Stimulated activated CD4-positive, alpha-beta T cell treated with anti-CD3 and anti-CD28 coated beads, Interleukin-15, amount 100 ng/mL, for 24 hours (primary cell): ENCODE measurements at places on chromosomes 2 and 18.
A peak's percentile ranks its signal among the peaks of the same experiment; 100 is the strongest.

DNA sequence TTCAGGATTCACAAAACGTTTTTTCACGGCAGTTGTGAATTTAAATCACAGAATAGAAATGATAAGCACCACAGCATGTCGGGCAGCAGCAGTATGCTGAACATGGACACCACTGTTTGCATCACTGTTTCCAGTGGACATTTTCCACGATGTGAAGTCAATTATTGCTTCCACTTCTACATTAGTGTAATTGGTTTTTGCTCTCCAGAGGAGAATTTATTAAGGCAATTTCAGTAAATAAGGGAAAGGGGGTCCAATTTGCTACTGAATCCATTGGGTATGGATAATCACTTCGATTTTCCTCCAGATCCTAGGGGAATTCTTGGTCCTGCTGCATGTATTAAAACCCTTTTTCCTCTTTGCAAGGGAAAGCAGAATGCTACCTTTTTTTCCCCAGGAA lies 30.2 kb upstream of the VWC2L start:
- DNase-seq: no peak

GRCh38 chr2:5851410-5851809 lies 159.2 kb downstream of the SOX11 start:
- DNase-seq: no peak

DNA sequence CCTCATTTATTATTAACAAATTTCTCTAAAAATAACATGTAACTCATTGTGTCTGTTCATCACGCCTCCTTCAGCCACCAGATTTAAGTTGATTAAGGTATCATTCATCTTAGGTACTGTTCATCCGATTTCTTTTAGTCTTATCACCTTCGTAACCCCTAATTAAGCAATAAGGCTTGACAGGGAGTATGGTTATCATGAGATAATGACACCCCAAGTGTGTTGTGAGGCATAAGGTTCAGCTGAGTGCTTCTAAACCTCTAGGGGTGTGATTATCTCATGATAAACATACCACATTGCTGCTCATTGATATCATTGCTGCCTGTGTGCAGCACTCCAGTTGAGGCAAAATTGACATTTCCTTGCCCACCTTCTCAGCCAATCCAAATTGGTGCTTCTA lies 158.9 kb upstream of the BOD1L2 start:
- DNase-seq: no peak

- no peak for DNase-seq
Observed at GRCh38 chr2:71536226-71536671, 82.9 kb downstream of the DYSF start.

DNA sequence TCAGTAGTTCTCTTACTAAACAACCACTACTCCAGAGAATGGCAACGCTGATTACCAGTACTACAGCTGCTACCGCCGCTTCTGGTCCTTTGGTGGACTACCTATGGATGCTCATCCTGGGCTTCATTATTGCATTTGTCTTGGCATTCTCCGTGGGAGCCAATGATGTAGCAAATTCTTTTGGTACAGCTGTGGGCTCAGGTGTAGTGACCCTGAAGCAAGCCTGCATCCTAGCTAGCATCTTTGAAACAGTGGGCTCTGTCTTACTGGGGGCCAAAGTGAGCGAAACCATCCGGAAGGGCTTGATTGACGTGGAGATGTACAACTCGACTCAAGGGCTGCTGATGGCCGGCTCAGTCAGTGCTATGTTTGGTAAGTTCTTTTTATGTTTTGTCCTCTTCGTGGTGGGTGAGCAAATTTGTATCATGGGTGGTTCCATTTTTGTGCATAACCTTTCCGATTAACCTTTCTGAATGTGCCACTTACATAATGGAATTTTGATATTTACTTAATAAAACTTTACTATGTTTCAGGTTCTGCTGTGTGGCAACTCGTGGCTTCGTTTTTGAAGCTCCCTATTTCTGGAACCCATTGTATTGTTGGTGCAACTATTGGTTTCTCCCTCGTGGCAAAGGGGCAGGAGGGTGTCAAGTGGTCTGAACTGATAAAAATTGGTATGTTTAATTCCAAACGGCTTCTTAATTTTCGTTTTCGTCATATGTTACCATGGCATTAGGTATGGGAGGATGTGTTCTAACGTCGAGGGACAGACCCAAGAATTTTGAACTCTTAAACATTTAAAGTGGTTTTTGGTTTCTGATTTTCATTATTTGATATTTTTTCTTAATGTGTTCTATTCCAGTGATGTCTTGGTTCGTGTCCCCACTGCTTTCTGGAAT lies 1.3 kb downstream of the SLC20A1 start:
- peak; percentile 33 for DNase-seq

DNA sequence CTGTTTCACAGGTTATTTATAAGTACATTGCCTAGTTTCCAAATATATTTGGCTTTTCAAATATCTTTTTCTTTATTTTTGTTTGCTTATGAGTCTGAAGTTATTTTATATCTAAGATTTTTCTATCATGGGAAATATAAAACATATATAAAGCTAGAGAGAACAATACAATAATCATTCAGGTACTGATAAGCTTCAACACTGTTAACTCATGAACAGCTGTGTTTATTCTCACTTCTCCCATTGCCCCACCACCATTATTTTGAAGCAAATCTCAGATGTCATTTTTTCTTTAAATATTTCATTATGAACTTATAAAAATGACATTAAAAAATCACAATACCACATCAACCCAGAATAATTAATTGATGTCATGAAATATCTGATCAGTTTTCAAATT lies 9.7 kb downstream of the CAMKMT start:
- DNase-seq: no peak

GRCh38 chr18:58405107-58405898 lies 223.6 kb downstream of the ALPK2 start:
- no peak for DNase-seq

DNA sequence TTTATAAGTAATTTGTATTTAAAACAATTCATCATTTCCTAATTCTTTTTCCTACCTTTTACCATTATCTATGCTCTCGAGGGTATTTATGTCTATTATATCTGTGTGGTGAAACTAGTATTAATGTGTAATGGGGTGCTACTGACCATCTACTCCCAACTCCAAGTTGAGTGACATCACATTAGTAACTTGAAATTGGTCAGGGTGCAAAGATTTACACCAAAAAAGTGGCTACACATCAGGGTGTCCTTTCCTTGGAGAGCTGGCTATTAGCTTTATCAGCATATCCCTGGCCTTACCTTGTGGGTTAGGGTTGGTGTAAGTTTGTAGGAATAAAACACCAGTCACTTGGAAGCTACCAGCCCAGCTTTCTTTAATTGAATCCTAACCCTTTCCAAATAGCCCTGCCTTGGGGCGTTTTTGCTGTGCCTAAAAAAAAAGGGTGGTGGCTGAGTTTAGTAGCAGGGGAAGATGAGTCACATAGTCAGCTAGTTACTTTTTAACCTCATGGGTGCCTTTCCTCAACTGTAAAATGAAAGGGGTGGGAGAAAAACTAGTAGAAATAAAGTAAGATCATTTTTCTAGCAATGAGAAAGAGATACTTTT lies 14.0 kb downstream of the ANXA4 start:
- DNase-seq: peak; percentile 16

DNA sequence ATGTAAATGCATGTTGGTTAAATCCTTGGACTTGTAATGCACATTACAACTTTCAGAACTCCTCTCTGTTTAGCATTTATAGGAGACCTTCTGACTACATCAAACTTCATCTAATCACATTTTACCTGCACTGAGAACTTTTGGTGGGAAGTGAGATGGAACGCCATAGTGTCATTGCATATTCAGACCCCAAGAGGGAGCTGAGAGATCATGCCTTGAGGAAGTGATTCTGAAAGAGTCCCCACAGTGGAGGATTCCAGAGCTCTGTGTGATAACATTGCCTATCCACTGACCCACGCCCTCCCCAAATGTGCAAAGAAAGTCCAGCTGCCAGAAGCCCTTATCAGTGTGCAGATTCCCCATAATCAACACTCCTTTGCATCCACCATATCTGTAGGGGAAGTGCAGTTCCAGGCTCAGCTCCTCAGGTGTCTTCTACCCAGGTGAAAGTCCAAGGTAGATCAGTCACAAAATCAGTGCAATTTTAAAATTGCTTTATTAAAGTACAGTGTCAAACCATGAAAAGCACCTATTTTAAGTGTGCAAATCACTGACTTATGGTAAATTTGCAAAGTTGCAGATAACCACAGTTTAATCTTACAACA lies 212.4 kb downstream of the RPIA start:
- DNase-seq: peak; percentile 5

DNA sequence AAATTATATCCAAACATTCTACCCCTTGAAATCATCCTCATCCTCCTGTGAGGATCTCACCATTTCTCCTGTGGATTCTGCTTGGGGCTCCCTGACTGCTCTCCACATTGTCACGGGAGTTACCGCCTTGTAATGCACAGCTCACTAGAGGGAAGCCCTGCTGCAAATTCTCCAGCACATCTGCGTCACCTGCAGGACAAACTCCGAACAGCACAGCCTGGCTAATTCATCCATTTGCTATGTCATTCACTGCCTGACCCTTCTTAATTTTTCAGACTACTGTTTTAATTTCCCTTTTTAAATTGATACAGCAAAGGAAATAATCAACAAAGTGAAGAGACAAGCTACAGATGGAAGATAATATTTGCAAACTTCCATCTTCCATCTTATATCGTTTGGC lies 627.4 kb downstream of the FBXO15 start:
- DNase-seq: no peak
